GM12892 (cell line): ENCODE measurements at places on chromosomes 16 and 17.

DNA sequence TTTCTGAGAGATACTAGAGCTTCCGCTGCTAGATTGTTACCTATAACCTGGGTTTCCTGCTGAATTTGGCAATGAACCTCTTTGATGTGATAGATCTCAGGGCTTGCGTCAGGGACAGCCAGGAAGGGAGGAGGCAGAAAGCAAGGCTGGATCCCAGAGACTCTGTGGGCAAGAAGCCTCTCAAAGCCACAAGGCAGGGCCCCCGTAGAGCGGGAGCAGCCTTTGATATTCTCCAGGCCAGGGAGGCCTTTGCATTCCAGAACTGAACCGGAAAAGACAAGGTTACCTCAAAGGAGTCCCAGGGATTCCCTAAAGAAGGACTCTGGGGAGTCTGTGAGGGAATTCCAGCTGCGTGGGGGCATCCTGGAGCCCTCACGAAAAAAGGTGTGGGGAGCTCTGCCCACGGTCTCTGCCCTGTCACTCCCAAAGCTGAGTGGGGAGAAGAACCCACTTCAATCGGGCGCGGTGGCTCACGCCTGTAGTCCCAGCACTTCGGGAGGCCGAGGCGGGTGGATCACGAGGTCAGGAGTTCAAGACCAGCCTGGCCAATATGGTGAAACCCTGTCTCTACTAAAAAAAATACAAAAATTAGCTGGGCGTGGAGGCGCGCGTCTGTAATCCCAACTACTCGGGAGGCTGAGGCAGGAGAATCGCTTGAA lies 14.3 kb upstream of the SCIMP start:
- DNase-seq = no peak

GRCh38 chr16:715477-716199 lies 720 bp downstream of the METRN start:
- no peak for DNase-seq

GRCh38 chr16:88375236-88375975 lies 7.4 kb upstream of the ZNF469 start:
- DNase-seq = no peak

DNA sequence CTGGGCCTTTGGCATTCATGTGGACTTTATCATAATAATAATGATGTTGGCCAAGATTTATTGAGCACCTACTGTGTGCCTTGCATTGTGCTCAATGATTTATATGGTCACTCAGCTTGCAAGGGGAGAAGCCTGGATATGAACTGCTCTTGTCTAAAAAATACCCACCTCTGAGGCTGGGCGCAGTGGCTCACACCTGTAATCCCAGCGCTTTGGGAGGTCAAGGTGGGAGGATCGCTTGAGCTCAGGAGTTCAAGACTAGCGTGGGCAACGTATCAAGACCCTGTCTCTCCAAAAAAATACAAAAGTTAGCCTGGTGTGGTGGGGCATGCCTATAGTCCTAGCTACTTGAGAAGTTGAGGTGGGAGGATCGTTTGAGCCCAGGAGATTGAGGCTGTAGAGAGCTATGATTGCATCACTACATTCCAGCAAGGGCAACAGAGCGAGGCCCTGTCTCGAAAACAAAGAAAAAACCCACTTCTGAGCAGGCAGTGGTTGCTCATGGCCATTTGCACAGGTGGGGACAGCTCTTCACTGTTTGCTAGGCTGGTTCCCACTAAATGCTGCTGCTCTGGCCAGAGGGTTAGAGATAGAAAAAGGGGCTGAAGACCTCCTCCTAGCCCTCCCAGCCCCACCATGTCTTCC lies 4.3 kb upstream of the ADGRG1 start:
- DNase-seq = no peak

- no peak for DNase-seq
Measured at GRCh38 chr16:53789137-53789536, 85.2 kb downstream of the FTO start.

GRCh38 chr16:2777903-2778629 lies 986 bp upstream of the ELOB start:
- DNase-seq = no peak

DNA sequence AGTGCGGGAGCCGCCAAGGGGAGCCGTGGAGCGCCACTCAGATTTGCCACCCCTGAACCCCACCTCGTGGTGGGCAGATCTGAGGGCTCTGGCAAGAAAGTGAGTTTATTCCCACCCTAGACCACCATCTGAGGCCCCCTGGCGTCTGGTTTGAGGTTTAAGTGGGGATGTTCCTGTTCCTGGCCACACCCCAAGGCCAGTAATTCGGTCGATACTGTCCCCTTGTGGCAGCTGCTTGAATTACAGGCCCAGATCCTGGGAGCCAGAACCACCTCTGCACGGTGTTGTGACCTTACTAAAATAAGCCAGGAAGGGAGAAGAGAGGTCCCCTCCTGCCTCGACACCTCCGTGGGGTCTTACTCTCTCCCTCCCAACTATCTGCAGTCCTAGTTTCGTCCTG lies 3.3 kb upstream of the LAT start:
- DNase-seq = peak; percentile 50

DNA sequence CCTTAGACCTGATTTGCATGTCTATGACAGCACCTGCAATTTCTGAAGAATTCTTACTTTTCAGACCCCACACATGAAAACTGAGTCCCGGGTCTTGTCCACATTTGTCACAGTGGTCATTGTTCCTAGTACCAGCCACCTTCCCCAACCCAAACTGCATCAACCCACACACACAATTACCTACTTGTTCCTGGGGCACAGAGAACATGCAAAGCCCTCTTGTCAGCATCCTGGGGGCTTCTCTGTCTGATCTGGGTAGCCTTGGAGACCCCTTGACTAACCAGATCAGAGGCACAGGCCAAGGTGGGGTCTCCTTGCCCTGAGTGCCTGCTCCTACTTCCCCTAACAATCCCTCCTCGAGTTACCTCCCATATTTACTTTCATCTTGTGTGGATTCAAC lies 36.7 kb upstream of the PIK3R6 start:
- DNase-seq = no peak

DNA sequence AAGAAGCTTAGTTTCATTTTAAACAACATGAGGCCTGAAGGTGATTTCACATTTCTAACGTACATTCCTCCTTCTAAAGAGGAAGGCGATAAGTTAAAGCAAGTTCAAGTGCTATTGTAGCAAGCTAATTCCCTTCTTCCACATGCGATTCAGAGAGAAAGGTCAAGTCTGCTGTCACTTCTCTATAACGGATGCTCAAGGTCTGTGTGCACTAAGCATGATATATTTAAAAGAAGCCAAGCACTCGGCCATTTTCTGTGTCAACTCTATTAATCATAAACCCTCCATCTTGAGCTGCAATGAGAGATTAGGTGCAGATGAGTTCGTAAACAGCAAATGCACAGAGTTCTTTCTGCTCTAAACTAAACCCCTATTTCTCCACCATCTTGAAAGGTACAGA lies 568.8 kb upstream of the ZFHX3 start:
- DNase-seq = no peak

DNA sequence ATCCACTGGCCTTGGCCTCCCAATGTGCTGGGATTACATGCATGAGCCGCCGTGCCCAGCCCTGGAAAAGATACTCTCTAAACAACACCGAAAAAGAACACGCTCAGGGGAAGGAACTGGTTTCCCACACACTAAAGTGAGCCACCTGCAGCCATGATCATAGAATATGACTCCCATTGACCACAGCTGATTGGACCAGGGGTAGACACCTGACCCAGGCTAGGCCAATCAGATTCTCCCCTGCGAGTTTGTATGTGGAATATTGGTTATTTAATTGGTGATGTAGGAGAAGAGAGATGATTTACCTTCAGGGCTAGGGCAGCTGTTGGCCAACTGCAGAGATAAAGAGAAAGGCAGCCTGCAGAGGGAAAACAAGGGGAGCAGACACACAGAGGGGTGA lies 9.0 kb upstream of the GGA2 start:
- no peak for DNase-seq

- DNase-seq = no peak
Measured at GRCh38 chr16:1960665-1961630, 1.6 kb downstream of the NDUFB10 start.

GRCh38 chr17:73224663-73225305 lies 31.9 kb downstream of the COG1 start:
- DNase-seq = no peak

GRCh38 chr17:6867849-6868248 lies 36.3 kb upstream of the TEKT1 start:
- DNase-seq = no peak

DNA sequence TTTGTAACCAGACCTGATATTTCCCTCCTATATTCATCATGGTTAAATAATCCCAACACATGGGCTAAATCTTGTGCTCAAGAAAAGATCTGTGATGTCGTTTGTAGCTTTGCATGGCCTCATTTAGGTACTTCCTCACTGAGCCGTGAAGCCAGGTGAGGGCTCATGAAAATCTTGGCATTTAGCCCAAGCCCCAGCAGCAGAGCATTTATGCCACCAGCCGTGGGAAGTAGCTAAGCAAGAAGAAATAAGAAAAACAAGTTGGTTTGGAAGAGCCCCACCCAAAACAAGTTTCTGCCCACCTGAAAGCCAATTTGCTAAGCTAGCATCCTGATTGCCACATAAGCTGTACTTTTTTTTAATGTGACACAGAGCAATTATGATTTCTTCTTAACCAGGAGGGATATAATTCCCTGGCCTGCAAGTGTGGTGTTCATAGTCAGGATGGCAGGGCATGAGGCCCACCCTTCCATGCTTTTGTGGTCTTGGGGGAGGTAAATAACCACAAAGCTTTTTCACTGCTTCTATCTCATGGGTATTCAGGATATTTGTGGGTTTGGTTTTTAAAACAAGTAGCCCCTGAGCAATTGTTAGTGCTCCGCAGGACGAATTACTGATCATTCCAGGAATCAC lies 10.5 kb downstream of the TMIGD1 start:
- DNase-seq = no peak

- DNase-seq = no peak
Measured at GRCh38 chr17:5069724-5070123, 8.5 kb upstream of the ZFP3 start.

GRCh38 chr17:74303305-74303704 lies 22.7 kb upstream of the KIF19 start:
- DNase-seq = no peak

DNA sequence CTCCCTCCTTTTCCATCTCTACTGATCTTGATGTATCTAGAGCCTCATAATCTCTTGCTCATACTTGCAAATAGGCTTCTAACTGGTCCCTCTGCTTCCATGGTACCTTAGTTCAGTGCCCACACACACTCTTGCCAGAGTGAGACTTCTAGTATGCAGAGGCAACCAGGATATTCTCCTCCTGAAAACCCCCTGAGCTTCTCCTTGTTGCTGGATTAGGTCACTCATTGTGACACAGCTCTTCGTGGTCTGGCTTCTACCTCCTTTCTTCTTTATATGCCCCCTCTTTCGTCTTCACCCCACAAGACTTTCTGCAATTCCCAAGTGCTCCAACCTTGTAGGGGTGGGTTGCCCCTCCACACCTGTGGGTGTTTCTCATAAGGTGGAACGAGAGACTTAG lies 2.5 kb upstream of the FAM20A start:
- no peak for DNase-seq

DNA sequence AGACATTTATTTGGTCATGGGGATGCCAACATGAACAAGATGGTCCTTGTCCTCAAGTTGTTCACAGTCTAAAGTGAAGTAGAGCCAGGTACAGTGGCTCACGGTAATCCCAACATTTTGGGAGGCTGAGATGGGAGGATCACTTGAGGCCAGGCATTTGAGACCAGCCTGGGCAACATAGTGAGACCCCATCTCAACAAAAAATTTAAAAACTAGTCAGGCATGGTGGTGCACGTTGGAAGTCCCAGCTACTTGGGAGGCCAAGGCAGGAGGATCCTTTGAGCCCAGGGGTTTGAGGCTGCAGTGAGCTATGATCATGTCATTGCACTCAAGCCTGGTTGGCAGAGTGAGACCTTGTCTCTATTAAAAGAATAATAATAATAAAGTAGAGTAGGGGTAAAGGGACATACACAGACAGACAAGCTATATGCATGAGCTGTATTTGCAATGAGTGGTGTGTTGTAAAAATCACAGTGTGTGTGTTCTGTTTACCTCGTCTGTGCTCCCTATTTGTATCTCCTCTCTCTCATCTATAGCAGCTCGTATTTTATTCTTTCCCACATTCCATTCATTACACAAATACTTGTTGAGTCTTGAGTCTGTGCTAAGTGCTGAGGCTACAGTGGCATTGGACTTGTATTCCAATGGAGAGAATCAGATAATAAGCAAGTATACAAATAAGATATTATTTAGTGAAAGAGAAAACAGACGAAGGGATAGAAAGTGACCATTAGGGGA lies 73.9 kb upstream of the DHX40 start:
- DNase-seq = no peak

DNA sequence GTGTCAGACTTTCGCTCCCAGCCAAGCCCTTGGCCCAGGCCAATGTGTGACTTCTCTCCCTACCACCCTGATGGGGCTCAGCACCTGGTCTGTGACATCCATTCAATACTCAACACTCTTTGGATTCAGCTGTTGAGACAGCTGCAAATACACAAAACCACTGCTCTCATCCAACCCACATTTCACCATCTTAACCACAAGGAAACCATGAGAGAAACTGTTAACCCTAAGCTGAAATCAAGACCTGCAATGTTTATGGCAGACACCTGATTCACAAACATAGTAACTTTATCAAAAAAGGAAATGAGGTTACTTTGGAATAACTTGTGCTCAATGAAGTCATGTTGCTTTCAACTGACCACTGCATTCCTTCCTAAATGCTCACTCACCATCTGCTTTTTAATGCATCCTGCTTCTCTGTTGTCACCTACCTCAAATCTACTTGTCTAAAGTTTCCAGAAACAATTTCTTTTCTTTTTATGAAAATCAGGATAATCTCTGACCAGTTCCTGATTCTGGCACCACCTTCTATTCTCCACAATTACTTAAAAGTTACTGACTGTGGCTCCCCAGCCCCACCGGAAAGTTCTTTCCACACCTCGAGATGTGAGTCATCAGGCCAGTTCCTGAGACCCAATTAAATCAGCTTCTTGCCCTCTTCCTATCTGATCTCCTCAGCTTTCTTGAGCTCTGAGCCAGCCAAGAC lies 88.2 kb downstream of the NOG start:
- DNase-seq = no peak

DNA sequence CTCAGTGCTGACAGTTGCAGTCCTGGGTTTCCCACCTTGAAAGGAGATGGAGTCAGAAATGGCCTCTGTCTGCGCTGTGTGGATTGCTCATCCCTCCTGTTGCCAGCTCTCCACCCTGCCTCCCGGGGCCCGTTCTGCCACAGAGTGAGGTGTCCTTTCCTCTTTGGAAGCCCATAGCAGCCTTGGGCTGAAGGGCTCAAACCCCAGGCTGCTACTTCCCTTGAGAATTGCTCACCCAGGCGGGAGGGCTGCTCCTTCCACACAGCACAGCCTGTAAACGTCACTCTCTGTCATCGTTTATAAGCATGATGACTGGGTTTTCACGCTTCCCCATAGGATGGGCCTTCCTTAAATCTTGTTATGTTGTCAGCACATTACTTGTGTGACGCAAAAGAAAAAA lies 62.7 kb downstream of the FOXK2 start:
- DNase-seq = no peak

- no peak for DNase-seq
Measured at GRCh38 chr16:24520983-24521382, 18.4 kb upstream of the RBBP6 start.

- no peak for DNase-seq
Measured at GRCh38 chr17:80860101-80860671, 131.5 kb upstream of the CHMP6 start.

GRCh38 chr17:50337956-50338355 lies 8.0 kb upstream of the XYLT2 start:
- no peak for DNase-seq
